ENCODE measurements at places on chromosomes 6 and 20.

- peak; percentile 97 for DNase-seq
These were observed 31.4 kb downstream of the ACSS2 start for GRCh38 chr20:34907616-34908469.

GRCh38 chr20:61263084-61263695 is 11.1 kb downstream of the CDH4 start:
- DNase-seq: no peak

- peak; percentile 21 for DNase-seq
These were observed 81.8 kb upstream of the EYA4 start for GRCh38 chr6:133159255-133159795.

DNA sequence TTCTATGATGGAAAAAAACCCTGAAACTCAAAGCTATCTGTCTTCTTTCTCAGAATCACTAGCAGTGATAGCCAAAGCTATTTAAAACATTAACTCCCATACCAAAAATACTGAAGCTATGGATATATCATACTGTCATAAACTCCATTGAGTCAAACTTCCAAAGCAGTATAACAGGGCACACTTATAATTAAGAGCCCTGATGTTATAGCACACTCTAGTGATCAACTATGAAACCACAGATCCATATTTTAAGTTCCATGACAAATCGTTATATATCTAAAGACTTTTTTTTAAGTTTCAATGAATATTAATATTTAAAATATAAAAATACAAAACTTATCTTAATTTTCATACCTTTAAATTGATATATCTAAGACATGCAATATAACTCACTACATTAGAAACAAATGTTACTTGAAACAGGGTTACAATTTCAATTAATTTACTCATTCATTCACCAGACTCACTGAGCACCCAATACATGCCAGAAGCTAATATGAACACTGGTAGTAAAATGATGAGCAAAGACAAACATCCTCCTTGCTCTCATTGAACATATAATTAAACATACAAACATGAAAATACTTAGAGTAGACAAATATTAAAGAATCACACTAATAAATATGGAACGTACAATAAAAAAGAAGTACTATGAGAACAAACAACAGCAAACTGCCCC is 69.3 kb downstream of the IBTK start:
- peak; percentile 38 for DNase-seq

GRCh38 chr6:152816055-152816454 is 65.5 kb downstream of the VIP start:
- no peak for DNase-seq

DNA sequence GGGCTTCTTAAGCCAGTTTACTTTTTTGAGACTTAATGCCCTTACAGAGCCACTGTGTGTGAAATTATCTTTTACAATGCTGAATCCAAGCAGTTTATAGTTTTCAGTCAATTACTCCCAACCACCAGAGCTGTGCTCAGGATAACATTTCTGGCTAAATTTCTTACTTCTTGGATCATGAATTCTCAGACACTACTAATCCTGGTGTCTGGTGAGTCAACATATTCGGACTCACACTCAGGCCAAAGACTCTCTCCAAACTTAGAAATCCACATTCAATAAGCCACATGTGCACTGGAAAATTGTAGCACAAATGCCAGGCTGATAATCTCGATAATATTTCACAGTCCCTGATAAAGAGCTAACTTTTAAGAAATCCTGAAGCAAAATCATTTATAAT is 49.0 kb downstream of the PTPRT start:
- DNase-seq: no peak

DNA sequence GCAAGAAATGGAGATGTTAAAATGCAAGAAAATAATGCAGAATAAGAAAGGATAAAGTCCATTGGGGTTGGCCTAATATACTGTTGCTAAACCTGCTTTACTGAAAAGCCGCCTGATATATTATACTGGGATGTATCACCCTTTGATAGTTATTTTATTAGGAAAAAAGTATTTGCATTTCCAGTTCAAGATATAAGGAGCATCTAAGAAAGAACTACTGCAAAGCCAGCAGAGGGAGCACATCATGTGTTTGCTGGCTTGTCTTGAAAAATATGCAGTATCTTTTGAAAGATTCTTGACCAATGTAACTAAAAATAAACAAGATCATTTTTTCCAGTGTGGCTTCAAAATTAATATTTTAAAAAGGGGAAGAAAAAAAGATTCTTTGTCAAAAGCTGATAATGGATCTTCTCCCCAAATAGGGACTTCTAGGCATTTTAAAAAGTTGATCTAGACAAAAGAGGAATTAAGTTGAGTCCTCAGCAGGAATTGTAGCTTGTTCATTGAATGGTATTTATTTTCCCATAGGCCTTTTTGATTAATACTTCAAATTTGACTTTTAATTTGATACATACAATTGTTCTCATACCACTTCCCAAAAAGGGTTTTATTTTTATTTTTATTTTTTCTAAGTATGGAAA is 214.9 kb downstream of the ZFAND3 start:
- peak; percentile 38 for DNase-seq

GRCh38 chr6:147040121-147040910 is 163.9 kb upstream of the STXBP5 start:
- no peak for DNase-seq

Measured in bronchial epithelial cell (primary cell).